Stimulated activated CD8-positive, alpha-beta memory T cell treated with anti-CD3 and anti-CD28 coated beads, Interleukin-2, amount 100 ng/mL, for 48 hours (primary cell): ENCODE measurements at places on chromosomes 5 and 9.

GRCh38 chr9:133759146-133759900 lies 21.2 kb upstream of the SARDH start:
- no peak for DNase-seq

GRCh38 chr5:149044453-149045088 lies 18.3 kb downstream of the SH3TC2 start:
- no peak for DNase-seq

GRCh38 chr9:136346927-136347465 lies 16.5 kb downstream of the DNLZ start:
- no peak for DNase-seq

DNA sequence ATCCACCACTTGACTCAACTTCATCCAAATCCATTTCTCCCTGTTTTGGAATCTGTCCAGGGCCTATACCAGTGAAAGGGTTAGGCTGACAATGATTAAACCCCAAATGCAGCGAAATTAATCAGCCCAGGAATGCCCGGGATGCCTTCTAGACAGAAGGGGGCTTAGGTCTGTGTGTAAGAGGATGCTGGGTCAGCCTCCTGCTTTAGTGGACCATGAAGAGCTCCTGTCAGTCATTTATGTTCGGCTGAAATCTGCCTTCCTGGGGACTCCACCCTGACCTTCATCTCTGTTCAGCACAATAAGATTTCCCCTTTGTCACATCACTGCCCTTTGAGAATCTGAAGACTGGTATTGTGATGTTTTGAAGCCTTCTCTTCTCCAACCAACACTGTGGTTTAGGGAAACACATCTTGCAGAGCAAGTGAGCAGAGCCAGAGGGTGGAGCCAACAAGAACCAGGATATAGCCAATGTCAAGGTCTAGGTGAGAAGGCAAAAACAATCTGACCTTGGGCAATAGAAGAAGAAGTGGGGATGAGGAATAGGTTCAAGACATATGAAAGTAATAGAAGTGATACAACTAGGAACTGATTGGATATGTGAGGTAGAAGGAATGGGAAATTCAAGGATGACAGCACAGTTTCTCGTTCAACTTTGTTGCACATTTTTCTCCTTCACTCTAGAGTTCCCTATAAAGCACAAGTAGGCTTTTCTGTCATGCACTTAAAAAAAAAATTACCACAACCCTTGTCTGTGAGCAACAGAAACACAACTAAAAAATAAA lies 234.4 kb downstream of the ARHGAP26 start:
- DNase-seq = no peak

GRCh38 chr5:37110135-37110534 lies 139.0 kb downstream of the CPLANE1 start:
- no peak for DNase-seq

- DNase-seq = no peak
These were observed 109.8 kb upstream of the NMUR2 start for GRCh38 chr5:152514827-152515397.

- no peak for DNase-seq
These were observed 41.7 kb downstream of the TMEM161B start for GRCh38 chr5:88226881-88227450.

GRCh38 chr9:19460243-19460642 lies 51.4 kb downstream of the ACER2 start:
- DNase-seq = no peak

- no peak for DNase-seq
These were observed 15.9 kb upstream of the RPL26L1 start for GRCh38 chr5:172943283-172943841.

GRCh38 chr5:151383011-151383410 lies 35.7 kb upstream of the SLC36A2 start:
- no peak for DNase-seq
